ENCODE measurements at places on chromosomes 7 and 10.

DNA sequence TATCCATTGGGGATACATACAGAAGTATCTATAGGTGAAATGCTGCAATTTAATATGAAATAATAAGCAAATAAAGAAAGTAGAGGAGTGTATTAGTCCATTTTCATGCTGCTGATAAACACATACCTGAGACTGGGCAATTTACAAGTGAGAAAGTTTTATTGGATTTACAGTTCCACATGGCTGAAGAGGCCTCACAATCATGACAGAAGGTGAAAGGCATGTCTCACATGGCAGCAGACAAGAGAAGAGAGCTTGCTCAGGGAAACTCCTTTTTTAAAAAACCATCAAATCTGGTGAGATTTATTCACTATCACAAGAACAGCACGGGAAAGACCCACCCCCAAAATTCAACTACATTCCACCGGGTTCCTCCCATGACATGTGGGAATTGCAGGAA is 82.8 kb upstream of the TRIM24 start:
- DNase-seq, result no peak

- no peak for DNase-seq
Measured at GRCh38 chr10:120086066-120086465, 193.5 kb downstream of the SEC23IP start.

GRCh38 chr10:17174626-17175025 is 26.8 kb downstream of the TRDMT1 start:
- no peak for DNase-seq

- DNase-seq, result no peak
Measured at GRCh38 chr10:122508021-122508420, 46.7 kb downstream of the HTRA1 start.

- DNase-seq, result no peak
Measured at GRCh38 chr10:120473593-120473992, 16.6 kb downstream of the PLPP4 start.
